Nephron progenitor cell (in vitro differentiated cells): ENCODE measurements at places on chromosomes 2 and 18.
A peak's percentile ranks its signal among the peaks of the same experiment; 100 is the strongest.

DNA sequence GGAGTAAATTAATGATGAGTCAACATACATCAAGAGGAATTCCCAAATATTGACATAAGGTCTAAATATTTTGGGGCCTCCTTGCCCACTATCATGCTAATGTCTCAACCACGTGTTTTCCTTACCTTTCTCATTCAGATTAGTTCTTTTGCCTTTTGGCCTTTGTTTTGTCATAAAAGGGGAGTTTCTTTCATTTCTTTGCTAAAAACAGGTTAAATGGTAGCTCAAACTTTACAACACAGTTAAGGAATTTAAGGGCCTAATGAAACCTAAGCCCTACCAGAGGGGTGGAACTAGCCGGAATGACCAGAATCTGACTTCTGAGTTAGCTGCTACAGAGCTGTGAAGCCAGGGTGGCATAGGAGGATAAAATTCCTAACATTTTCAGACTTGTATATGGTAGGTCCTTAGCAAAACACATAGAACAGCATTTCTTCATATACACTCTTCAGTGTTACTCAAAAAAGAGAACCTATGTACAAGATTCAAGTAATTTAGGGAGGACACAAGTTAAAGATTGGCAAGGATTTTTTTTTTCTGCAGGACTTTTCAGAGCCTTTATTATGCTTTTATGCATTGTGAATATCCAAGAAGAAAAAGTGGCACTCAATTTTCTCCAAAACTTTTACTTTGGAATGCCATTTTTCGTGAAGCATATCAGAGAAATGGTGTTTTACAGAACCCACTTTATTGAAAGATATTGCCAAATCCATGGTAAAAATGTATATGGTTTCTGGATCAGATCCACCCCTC lies 633.1 kb downstream of the ARHGAP15 start:
- DNase-seq, result no peak

DNA sequence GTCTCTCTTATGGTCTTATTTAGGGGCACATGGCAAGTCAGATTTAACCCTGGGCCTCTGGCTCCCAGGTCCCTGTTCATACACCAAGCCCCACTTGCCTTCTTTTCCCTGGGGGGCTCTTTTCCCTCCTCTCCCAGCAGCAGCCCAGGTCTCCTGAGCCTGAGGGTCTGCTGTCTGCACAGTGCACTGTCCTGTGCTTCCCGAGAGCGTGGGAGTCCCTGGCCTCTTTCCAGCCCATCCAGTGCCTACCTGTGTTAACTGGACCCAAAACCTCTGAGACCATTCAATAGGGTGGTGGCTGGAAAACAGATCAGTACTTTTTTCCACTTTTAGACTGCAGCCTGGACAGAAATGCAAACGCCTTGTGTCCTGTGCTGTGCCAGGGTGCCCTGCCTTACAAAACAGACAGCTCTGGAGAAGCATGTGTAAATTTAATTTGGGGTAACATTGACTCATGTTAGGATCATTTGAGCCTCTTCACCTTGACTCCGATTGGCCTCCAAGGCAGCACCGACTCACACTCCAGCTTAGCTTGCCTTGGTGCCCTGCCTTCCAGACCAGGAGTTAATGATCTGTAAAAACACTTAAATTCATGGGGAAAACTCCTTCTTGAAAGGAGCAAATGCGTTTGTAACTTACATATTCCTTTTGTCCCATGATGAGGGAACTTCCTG lies 34.3 kb downstream of the TWIST2 start:
- DNase-seq, result no peak

DNA sequence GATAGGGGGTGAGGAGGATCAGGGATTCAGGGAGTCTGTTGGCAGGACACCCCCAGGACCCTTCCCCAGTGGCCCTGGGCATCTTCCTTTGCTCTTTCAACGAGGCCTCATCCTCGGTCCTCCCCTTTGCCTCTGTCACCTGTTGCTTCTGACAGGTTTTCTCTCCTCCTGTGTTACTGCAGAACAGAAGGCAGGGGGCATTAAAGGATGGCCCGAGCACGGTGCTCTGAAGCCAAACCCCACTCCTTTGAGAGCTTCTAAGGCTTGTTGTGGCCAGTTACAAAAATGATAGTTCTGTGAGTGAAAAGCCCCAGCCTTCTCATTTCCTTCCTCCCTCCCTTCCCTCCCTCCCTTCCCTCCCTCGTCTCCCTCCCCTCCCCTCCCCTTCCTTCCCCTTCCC lies 82.5 kb downstream of the THNSL2 start:
- DNase-seq, result no peak

DNA sequence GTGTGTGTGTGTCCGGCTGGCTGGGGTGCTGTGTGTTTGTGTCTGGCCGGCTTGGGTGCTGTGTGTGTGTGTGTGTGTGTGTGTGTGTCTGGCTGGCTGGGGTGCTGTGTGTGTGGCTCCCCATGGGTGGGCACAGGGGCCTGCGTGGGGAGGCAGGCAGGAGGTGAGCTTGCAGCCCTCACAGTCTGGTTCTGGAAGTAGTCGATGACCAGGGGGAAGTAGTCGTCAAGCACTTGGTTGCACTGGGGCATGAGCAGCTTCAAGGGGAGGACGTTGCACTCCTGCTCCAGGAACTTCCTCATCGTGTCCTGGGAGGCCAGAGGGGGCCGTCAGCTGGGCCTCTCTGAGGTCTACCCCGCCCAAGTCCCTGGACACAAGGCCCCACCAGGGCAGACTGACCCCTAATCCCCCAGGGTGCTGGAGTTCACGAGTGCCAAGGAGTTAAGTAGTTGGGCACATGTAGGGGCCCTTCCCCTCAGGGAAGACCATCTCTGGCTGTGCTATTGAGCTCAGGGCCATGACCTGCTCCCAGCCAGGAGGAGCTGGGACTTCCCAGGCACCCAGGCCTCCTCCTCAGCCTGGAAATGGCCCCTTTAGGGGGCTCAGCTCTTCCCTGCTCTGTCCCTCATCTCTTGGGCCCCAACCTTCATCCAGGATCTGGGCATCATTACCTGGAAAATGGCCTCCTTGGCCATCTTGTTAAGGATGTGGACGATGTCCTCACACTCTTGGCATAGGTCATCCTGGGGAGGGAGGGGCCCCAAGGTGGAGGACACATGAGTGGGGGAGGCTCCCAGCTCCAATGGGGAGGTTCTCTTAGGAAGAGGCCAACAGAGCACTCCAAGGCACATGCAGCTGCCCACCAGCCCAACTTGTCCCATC lies 1.3 kb downstream of the SFTPB start:
- no peak for DNase-seq

DNA sequence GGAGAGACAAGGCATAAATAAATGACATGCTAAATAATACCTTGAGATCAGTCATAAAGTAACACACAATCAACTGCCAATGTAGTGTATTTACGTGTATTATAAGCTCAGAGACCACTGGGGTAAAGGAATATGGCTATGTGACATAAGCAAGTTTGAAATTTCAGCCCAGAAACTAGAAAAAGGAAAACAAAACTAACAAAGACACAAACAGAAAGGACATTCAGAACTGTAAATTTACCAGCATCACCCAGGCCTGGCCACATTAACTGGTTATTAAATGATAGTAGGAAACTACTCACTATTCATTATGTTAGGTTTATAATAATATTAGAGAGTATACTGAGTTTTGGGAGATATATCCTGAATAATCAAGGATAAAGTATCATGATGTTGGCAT lies 98.8 kb downstream of the METTL8 start:
- no peak for DNase-seq

- DNase-seq, result no peak
Observed at GRCh38 chr18:57921708-57922107, 118.6 kb upstream of the ATP8B1 start.

- no peak for DNase-seq
Observed at GRCh38 chr2:97812931-97813330, 99.6 kb downstream of the ZAP70 start.

GRCh38 chr18:75238100-75238499 lies 27.5 kb downstream of the TSHZ1 start:
- DNase-seq, result no peak

DNA sequence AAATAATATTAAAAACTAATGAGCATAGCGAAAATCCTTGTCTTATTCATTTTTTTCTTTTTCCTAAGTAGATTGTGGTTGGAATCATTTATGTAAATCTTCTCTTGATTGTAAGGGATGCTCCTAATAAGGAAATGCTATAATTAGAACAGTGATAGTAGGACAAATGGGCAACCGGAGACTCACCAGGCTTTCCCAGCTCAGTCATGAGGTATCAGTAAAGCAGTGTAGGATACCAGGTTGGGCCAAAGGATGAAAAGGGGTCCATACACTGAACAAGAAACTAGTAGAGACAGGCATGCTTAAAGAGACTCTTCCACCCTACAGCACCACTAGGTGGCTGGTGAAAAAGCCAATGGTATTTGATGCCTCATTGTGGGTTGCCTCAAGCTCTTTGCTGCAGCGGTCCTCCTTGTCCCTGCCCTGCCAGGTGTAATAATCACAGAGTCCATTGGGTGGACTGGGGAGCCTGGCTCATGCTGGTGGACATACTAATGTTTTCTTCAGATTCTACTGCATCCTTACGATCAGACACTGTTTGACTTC lies 71.4 kb upstream of the FAM98A start:
- no peak for DNase-seq

GRCh38 chr18:74219056-74219455 lies 70.7 kb downstream of the TIMM21 start:
- DNase-seq, result no peak

- no peak for DNase-seq
Observed at GRCh38 chr2:172481507-172482262, 54.3 kb downstream of the ITGA6 start.

DNA sequence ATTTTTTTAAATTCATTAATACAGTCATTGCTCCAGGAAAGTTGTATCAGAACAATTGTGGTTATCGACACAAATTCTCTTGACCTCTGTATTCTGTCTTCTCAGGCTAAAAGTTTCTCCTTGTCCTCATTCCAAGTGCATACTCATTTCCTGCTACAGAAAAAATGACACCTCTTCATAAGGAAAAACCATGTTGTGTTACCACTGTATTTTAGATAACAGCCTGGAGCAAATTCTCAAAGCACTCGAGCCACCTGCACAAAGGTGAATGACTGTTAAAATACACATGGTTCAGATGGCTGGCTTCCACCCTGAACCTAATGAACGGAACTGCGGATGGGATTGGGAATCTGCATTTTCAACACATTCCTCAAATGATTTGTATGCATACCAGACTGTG lies 586.5 kb downstream of the EPHA4 start:
- no peak for DNase-seq

GRCh38 chr2:28363686-28364280 lies 28.9 kb upstream of the FOSL2 start:
- DNase-seq, result no peak

DNA sequence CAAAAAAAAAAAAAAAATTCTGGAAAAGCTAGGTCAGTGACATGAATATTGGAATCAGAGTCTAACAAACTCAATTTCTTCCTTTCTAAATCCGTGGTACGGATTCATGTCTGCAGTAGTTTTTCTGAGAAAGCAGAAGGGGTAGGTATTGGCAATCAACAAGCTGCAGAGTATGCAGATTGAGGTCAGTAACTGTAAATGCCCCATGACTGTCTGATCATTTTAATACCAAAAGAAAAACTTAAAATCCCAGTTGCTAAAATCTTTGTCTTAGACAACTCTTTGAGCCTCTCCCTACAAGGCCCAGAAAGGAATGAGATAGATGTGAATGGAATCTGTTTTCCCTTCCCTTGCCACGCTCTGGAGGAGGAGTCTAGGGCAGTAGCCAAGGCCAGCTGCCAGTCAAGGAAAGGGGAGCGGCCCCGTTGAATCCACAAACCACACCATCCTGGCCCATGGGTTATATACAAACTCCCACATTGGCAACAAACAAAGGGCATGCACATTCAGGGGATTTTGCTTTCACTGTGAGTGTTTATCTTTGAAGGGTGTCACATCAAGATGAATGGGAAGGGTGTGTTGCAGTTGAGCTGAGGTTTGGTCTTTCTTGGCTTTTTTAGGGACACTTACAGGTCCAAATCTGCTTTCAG lies 6.1 kb upstream of the CASP8 start:
- DNase-seq, result no peak

DNA sequence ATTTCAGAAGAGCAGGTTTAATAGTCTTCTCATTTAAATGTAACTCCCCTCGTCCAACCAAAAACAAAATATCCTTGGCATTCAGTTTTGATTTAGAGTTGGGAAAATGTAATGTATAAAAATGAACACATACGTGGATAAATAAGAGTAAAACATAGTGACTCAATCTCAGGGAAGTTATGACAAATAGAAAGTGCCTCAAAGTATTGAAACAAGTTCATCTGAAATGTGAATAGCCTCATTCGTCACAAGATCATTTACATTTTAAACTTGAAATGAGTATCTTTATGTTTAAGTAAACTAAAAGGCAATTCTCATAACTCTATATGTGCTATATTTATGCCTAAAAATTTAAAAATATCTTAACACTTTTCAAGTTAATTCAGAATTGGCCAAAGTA lies 122.2 kb upstream of the SMAD7 start:
- DNase-seq, result no peak

DNA sequence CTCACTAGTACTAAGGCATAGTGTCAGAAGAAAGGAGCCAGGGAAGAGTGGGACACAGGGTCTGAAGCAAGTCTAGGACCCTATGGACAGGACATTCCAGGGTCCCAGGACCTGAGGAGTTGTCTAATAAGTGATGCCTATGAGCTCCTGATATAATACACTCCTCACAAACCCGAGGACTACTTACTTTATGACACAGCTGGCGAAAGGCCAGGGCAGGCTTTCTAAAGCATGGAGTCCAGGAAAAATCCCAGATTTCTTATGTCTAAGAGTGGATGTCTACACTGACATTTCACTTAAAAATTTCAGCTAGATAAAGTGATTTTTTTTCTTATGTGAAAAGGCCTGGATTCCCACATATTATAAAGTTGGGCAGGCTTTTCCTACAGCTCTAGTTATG lies 502.2 kb upstream of the SETBP1 start:
- DNase-seq, result no peak

GRCh38 chr2:17518212-17519154 lies at the start of gene RAD51AP2:
TSS of gene RAD51AP2 (minus strand) at chr2:17518440. CDS start at chr2:17518415, 25 bp downstream.
- DNase-seq, result peak; percentile 94
